ENCODE measurements at places on chromosomes 11 and 22.

GRCh38 chr22:46081831-46082210 lies 68.5 kb upstream of the PPARA start:
- no peak for DNase-seq

DNA sequence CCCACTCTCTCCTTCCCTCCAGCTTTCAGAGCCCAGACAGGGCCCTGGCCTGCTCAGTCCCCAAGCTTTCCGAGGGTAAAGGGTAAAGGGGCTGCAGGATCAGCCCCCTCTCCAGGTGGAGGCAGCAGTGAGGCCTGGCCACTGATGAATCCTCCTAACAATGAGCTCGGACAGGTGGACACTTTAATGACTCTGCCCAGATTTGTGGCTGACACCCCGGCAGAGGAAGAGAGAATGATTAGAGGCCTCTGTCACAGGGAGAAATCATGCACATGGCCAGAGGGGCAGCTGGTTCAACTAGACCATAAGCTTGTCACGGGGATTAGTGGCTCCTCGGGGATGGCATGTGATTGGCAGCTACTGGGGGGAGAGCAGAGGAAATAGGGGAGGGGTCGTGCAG lies 587.5 kb upstream of the B3GAT1 start:
- no peak for DNase-seq

DNA sequence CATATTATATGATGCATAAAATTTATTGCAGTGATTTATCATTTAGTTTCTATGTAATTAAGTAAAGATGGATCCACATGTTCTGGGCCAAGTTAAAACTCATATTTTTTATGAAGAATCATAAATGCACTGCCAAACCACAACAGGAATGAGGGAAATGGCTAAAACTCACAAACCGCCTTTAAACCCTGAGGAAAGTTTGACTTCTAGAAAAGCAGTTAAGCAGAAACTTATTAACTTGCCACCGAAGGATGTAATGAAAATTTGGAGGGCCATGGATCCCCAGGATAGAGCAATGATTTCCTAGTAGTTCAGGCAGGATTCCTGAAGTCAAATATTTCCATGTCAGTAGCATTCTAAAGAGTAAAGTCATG lies 218.3 kb upstream of the CTSC start:
- no peak for DNase-seq

DNA sequence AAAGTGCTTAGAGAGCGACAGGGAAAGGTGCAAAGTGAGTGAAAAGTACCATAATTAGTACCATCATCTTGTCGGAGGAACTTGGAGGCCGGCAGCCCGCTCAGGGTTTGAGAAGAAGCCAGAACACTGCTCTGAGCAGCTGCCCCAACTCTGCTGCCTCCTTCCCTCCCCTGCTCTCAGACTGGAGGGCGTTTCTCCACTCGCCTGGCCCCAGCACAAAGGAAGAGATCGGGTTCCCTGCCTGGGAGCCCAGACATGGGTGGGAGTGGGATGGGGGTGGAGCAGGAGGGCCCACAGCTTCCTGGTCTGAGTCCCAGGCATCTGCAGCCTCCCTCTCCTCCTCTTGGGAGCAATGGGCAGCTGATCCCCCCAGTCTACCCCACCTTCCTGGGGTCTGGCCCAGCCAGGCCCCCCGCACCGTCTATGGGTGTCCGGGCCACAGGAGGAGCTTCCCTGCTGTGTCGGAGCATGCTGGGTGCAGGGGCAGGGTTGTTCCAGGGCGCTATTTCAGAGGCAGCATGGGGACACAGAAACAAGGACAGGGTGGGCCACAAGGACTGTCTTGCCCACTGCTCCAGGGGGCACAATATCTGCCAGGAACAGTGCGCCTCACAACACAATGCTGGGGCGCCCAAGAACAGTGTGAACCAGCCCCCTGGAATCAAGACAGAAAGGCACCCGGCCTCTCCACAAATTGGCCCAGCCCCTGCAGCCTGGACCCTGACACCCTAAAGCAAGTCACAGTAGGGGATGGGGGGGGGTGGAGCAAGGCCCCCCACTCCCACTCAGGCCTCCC lies 4.8 kb downstream of the LIF start:
- no peak for DNase-seq

DNA sequence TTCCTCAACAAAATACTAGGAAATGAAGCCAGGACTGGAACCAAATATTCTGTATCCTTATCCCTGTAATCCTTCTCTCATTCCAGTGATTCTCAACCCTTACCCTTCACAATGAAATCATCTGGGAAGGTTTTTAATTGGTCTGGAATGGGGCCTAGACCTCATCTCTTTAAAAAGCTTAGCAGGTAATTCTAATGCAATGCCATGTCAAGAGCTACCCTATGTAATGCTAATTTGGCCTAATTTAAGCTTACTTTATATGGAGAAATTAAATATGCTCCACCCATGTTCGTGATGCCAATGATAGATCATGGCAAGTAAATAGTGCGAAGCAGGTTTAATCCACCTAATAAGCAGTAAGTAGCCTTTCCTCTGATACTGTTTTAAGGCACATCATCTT lies 101.7 kb downstream of the SGSM3 start:
- no peak for DNase-seq

DNA sequence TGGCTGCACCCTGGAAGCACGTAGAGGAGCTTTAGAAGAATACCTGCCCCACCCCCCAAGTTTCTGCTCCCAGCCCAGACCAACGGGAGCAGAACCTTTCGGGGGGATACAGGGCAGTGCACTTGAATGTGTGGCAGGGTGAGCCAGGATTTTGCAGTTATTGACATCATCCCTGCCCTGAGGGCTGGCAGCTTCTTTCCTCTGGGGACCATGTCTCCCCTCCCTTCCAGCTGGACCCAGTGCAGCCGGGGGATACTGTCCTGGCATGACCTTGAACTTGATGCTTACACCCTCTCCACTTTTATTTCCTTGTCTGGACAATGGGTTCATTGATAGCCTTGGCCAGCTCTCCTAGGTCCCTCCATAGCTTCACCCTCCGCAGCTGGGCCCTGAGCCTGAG lies 4.1 kb upstream of the CABP7 start:
- DNase-seq: no peak

Measured in CD4-positive, alpha-beta T cell treated with Interferon gamma for 1 hour (primary cell).